ENCODE measurements at places on chromosomes 1 and 21.

GRCh38 chr1:182185136-182185535 lies 123.6 kb upstream of the ZNF648 start:
- no peak for DNase-seq

DNA sequence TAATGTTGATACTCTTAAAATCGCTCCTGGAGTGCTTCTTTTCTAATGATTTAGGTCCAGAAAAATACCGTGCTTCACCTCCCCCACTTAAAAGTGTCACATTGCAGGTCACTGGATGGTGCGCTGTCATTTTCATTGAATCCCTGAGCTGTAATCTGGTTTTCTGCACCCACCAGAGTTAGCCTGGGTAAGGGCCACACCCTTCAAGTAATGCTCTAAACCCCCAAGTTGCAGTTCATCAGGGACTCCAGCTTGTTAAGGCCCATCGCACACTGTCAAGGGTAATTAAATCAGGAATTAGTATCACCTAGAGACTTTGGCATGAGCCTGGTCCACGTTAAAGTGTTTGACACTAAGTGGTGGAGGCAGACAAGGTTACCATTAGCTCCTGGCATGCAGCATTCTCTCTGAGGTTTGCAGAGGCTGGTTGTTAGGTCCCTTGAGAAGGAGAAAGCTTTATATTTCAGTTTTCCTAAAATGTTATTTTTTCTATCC lies 34.0 kb downstream of the ASTN1 start:
- no peak for DNase-seq

DNA sequence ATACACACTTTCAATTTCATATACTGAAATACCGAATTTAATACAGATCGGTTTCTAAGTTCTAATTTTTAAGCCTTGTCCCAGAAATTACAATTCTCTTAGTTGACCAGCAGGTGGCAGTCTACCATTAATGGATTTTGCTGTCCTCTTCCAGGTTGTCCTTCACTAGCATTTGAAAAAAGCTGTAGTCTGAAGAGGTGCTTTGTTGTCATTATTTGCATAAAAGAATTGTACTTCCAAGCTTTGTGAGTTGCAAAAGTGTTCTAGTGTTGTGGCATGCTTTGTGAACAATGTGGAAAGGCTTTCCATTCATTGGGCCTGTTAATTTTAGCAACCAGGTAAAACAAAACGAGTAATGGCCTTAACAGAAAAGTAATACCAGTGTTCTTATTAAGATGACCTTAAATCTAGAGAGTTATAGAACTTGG lies 193.6 kb downstream of the RPS6KC1 start:
- no peak for DNase-seq

DNA sequence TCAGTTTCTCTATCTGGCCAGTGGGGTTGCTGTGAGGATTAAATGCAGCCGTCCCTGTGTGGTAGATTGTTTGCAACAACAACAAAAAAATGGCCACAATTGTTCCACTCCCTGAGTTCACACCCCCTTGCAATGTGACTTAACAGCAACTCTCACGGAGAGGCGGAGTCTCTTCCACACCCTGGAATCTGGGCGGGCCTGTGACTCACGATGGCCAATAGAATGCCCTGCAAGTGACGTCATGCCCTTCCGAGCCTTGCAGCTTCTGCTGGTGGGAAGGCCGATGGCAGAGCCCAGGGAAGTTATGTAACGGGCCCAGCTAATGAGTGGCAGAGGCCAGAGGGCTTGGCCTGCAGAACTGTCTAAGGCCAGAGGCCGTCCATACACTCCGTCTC lies 87.9 kb downstream of the RIPK4 start:
- peak; percentile 95 for DNase-seq

DNA sequence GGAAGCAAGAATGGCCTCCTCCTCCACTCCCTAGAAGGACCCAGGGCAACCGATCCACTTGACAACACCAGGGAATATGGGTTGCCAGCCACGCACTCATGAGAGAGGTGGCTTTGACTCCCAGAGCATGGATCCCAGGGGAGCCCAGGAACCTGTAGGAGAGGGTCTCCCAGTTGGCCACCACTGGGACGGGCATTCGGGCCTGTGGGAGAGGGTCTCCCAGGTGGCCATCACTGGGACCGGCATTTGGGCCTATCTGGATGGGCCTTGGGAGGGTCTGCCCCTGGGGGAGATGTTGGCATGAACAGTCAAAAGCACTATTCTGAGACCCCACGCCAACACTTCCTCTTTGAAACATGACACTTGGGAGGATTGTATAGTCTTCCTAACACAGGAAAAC lies 565 bp downstream of the TFF1 start:
- no peak for DNase-seq

GRCh38 chr1:222880587-222880986 lies 65.7 kb downstream of the DISP1 start:
- no peak for DNase-seq

- DNase-seq = peak; percentile 25
Measured at GRCh38 chr21:39663066-39663465, 50.3 kb downstream of the B3GALT5 start.

DNA sequence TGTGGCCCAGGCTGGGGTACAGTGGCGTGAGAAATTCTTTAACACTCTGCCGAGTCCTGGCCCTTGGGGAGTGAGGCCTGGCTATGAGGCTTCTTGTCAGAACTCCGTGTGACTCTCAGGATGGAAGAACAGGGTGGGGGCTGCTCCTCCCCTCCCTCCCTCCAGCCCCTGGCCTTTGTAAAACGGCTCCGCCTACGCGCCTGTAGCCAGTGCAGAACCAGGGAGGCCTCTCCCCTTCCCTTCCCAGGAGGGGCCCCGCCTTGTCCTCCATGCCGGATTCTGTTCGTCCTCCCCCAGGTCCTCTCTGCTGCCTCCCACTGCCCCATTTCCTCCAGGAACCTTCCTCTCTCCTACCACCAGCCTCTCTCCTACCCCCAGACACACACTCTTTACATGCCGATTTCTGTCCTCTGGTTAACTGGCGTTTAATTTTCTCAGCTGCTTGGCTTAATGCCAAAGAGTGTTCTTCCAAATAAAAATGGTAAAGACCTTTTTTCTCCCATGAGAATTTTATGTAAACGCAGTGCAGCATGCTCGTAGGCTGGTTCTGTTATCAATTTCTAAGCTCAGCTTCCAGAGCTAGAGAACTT lies 21.0 kb downstream of the PDE9A start:
- DNase-seq = peak; percentile 69

- no peak for DNase-seq
Measured at GRCh38 chr1:173473599-173474011, 3.5 kb upstream of the PRDX6 start.

DNA sequence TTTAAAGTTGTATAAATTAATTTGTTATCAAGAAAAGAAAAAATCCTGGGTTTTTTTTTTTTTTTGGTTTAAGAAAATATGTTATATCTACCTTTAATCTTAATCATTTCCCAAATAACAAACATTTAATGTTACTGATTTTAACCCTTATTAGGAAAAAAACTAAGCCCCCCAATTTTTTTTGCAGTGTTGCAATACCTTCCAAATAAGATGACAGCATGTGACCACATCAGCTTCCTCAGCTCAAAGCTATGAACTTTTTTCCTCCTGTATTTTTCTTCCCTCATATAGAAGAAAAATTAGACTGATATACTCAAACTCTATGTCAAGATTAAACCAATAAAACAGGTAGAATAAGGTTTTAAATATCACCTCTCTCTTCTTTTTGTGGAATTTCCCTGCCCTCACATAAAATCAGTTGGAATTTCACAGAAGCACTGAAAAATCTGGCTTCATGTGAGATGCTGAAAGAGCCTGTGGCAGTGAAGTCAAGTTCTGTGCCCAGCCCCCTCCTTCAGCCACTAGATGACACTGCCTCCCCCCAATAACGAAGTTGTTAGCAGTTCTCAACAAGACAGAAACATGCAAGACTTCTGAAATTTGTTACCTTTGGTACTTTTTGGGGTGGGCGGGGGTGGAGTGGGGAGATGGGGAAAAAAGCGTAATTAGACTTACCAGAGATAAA lies 9.6 kb upstream of the SMYD2 start:
- no peak for DNase-seq

DNA sequence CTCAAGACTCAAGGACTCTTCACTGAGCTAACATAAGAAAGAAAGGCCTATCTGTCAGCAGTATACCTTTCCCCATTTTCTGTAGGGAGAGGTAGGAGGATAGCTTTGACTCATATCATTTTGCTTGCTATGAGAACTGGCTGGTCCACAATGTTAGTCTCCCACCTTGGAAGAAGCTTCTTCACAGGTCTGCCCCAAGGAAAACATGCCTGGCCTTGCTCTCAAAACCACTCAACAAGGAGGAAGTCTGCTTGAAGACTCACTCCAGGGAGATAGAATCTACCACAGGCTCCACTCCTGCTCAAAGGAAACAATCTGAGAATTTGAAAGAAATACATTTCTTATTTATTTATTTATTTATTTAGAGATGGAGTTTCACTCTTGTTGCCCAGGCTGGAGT lies 29.5 kb upstream of the LAMC1 start:
- no peak for DNase-seq

DNA sequence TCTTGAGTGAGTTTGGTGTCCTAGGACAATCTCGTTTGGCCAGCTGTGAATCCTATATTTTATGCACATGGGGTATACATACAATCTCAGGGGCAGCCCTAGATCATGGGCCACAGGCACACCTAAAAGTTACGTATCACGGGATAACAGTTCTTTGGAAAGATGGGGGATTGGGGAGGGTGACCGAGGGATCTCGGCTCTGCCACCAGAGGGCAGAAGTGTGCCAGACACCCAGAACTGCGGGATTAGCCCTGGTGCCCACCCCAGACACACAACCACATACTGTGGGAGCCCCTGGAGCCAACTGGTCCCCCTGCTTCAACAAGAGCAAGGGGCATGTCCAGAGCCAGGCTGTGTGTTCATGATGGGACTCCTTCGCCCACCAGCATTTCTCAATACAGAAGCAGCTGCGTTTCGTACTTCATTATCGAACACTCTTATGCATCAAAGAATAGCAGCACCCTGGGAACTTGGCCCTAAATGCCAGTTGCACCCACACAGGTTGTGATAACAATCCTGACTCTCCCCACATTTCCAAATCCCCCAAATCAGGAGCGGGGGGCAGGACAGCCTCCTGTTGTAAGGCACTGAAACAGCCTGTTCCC lies 37.4 kb downstream of the TMCO4 start:
- DNase-seq = no peak

GRCh38 chr1:48040154-48040553 lies 43.0 kb upstream of the TRABD2B start:
- DNase-seq = no peak

DNA sequence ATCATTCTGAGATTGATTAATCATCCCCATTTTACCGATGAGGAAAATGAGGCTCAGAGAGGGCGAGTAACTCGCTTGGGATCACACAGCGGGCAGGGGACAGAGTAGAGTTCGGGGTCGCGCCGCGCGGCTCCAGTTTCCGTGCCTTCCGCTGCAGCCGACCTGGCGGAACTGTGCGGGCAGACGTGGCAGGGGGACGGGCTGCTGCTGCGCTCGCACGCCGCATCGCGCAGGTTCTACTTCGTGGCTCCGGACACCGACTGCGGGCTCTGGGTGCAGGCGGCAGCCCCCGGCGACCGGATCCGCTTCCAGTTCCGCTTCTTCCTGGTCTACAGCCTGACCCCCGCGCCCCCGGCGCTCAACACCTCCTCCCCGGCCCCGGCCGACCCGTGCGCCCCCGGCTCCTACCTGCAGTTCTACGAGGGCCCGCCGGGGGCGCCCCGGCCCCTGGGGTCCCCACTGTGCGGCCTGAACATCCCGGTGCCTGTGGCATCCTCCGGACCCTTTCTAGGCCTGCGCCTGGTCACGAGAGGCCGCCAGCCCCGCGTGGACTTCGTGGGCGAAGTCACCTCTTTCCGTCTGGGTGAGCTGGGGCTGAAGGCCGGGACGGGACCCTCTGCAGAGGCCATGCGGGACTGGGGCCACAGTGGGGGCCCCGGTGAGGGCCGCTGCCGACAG lies 2.3 kb downstream of the LDLRAD2 start:
- no peak for DNase-seq

- DNase-seq = no peak
Measured at GRCh38 chr21:32861866-32862265, 90.3 kb upstream of the PAXBP1 start.

DNA sequence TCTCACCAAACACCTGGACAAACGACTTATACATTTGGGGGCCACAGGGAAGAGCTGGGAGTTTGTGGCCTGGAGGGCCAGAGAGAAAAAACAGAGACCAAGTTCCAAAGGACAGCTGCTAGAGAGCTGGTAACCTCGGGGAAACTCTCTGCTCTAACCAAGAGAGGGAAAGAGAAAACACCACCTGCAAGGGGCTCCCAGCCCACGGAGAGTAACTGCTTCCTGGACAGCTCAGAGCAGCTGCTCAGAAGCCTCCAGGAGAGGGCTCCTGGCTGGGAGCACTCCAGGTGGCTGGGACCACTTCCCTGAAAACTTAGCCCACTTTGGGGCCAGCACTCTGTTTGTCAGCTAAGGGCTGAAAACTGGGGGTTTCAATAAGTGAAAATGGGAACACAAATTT lies 154.8 kb upstream of the GRIK3 start:
- DNase-seq = no peak

DNA sequence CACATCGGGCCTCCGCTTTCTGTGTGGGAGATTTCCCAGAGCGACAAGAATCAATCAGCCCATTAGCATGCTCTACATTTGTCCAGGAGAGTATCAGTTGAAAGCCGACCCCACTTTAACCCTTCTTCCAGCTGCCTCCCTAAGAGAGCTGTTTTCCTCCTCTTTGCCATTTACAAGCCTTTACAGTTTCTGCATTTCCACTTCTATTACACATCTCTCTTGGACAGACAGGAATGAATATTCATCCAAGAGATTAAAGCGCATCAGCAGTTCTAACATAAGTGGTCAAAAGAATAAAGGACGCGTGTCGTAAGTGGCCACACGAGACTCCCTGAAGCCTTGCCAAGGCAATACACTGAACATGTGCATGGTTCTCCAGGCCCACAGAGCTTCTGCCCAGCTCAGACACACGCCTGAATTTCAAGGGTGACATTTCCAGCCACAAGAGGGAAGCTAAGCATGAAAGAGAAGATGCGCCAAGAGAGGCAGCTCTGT lies 47.3 kb downstream of the FAM78B start:
- no peak for DNase-seq

GRCh38 chr1:58310881-58311280 lies 235.6 kb downstream of the OMA1 start:
- DNase-seq = no peak

DNA sequence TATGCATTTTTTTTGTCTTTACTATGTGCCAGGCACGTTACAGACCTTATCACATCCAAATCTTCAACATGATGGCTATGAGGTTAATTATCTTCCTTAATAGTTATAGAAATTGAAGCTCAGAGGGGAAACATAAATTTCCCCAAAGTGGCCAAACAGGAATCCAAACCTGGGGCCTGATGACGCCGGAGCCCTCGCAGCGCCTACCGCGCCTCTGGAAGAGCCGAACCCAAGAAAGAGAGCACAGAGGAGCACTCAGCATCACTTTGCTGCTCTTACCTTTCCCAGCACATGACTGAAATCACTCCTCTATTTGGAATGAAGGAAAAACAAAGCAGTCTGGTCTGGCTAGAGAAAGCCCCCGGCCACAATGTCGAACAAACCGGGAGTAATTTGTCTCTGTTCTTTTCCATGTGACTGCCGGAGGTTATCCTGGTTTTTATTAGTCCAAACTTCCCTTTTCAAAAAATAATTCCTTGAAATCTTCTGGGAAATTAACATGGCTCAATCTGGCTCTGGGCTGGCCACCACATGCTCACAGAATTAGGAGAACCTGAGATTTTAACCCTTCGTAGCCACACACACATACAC lies 195.5 kb downstream of the ADSS2 start:
- no peak for DNase-seq

GRCh38 chr21:33396436-33396835 lies 6.8 kb upstream of the IFNGR2 start:
- DNase-seq = no peak

GRCh38 chr1:230824551-230824918 lies 43.8 kb downstream of the C1orf198 start:
- DNase-seq = no peak
